ENCODE measurements at places on chromosomes 3 and 15.

GRCh38 chr3:45106874-45107273 is 39.3 kb downstream of the CDCP1 start:
- DNase-seq = no peak

- DNase-seq = no peak
Observed at GRCh38 chr3:33054100-33055092, 42.5 kb downstream of the GLB1 start.

DNA sequence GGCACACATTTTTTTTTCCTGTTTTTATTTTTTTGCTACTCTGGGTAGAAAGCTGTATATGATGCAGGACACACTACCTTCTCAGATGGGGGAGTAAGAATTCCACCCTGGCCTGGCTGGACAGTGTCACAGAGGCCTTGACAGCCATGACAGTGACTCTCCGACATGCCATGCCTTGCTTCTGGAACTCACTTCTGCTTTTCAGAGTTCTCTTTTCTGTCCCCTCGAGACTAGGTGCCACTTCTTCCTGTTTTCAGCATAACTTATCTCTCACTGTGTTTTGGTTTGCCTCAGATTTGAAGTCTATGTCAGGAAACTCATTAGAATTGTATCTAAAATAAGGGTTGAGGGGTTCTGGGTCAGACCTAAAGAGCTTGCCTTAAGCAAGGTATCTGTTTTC is 69.1 kb upstream of the SEC13 start:
- no peak for DNase-seq

GRCh38 chr3:182967218-182968204 is 12.8 kb downstream of the DCUN1D1 start:
- no peak for DNase-seq

GRCh38 chr15:101062471-101063171 is 143.5 kb downstream of the LRRK1 start:
- no peak for DNase-seq

DNA sequence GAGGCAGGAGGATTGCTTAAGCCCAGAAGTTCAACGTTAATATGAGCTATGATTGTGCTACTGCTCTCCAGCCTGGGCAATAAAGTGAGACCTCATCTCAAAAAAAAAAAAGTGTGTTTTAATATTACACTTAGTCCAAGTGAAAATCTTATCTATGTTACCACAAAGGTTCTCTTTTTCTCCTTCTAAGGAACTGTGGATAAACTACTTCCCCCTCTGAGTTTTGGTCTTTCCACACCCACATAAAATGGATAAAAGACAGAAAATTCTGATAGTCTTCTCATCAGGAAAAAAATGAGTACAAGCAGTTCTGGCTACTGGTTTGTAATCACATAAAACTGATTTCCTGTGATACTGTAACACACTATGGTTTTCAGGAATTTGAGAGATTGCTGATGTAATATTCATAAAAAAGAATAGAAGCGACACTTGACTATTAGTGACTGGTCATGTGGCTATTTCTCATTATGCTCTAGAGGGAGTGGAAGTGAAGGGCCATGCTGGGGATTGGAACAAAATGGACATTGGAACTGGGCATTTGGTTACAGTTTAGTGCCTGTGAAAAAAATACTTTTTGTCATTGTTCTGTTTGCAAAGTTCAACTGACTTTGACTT is 68.2 kb downstream of the RYR3 start:
- DNase-seq = no peak

DNA sequence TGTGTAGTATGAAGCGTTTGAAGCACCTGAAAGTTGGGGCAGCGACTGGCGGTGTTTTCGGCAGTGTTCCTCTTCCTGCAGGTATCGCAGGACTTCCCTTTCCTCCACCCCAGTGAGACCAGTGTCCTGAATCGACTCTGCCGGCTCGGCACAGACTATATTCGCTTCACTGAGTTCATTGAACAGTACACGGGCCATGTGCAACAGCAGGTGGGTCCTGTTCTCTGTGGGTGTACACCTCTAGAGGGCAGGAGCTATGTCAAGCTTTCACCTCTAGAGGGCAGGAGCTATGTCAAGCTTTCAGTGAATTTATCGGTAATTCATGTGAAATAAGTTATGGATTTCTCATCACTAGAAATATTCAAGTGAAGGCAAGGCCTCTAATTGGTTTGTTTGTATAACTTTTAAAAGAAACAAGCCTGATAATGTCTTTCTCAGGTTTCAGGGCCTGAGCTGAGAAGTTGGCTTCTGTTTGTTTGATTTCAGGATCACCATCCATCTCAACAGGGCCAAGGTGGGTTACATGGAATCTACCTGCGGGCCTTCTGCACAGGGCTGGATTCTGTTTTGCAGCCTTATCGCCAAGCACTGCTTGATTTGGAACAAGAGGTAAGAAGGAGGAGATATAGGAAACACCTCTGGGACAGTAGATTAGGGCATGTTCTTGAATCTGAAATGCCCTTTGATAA is 5.3 kb downstream of the TUBGCP4 start:
- DNase-seq = peak; percentile 18

- DNase-seq = no peak
Observed at GRCh38 chr3:65614585-65614984, 424.1 kb downstream of the MAGI1 start.

- DNase-seq = no peak
Observed at GRCh38 chr3:143311096-143311495, 191.5 kb downstream of the CHST2 start.

DNA sequence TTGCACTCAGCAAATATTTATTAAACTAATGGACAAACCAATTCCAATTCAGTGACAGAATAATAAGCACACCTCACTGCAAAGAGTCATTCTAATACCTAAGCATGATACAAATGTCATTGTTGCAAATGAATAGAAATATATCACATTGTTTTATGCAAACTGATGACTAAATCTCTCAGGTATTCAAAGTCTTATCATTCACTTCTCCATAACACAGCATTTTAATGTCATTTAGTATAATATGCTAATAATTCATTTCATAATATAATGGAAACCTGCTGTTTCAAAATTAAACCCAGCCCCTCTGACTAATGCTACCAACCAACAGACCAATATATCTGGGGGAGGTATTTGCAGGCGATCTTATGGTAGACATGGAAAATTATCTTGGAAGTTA is 71.8 kb downstream of the FGF7 start:
- no peak for DNase-seq

Data from NCI-H524 treated with DMSO at 0.1 percent for 48 hours (cell line).